ENCODE measurements at places on chromosomes 6 and 20.

DNA sequence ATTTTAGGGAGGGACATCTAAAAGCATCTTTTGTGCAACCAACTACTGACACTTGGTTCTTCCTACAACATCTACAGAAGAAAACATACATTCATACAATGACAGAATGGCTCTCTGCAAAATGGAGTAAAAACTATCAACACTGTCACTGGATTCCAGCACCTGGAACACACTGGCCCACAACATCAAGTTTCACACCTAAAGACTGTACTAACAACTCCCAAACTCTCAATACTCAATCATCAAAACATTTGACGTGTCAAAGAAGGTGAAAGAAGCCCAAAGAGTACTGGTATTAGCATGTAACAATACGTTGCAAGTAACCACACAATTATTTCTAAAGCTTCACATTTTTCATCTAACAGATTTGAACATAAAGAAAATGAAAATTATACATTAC lies 2.1 kb downstream of the CPNE1 start:
- no peak for DNase-seq

DNA sequence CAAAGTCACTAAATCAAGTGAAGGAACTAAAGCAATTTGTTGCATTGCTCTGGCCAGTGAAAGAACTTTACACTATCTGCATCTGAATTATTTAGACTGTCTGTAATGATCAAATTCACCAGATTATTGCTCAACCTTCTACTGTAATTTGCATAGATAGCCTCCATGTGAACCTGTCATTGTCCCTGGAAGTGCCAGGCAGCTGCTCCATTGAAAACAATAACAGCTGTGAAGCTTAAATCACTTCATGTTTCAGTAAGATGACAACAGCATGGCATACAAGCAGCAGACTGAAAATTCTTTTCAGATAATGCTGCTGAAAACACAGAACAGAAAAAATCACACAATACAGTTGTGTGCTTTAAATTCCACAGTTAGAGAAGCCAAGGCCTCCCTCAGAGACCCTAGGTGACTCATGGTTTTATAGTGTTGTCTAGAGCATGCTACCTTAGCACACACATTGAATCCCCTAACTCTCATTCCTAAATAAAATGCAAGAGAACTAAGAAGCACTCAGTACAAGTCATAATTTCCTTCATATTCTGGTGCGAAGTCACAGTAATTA lies 248.9 kb downstream of the TPBG start:
- DNase-seq: no peak

DNA sequence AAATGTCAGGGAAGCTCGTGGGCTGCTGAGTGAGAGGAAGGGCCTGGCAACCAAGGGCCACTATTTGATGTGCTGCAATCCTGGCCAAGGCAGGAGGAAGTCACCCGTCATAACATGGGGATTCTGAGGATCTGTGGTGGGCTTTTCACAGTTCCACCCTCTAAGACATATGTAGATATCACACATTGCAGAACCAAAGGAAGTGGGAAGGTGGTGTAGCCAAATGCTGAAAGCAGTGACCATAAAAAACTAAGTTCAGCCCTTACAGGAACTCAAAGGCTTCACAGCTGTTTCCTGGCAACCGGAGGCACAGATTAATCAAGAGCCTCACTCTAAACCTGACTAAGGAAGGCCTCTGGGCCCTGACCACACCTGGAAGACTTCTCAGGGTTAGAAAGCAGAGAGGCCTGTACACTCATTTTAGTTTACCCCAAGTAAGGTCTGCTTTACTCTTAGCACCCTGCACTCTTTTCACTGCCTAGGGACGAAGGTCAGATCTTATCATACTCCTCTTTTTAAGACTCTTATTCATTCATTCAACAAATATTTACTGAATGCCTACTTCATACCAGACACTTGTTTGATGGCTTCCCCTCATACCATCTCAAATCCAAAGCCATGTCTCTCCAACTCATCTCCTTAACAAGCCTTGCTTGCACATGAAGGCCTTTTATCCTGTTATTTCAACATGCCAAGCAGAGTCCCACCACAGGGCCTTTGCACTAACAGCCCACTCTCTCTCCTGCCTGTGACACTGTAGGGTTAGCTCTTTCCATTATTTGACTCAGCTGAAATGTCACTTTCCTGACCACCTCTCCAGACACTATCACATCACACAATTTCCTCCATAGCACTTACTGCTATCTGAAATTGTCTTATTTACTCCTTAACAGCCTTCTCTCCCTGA lies 2.6 kb downstream of the UBE2V1 start:
- DNase-seq: no peak

- DNase-seq: no peak
Observed at GRCh38 chr20:1630186-1630585, 10.4 kb upstream of the SIRPB1 start.

DNA sequence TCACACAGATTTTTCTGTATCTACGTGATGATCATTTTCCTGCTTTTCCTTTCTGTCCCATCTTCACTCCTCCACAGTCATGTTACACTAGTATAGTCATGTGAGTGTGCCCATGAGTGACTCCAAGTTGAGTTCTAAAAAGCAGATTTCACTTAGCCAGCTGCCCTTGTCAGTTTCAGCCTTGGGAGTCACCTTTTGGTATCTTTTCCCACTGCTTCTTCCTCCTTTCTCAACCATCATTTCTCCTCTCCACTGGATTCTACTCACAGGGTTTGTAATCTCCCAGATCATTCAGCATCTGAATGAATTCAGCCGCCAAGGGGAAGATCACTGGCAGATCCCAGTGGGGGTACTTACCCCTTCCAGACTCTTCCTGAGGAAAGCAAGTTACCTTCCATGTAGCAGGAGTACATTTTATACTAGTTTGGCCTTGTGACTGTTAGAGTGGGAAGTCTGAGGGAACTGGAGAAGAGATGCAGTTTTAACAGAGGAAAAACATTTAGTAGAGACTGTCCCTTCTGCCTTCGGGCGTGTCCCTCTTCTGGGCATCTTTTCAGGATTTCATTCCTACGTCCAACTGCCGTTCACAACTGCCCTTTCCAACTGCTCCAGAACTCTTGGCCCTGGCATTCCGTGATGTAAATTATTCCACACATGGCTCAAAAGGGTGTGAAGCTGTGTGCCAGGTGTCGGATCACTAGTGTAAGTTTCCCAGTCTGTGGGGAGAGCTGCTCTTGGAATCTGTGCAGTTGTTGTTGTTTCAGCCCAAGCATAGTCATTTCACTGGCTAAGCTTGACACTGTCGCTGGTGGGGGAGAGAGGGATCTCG lies 38.9 kb downstream of the BICRAL start:
- DNase-seq: no peak

DNA sequence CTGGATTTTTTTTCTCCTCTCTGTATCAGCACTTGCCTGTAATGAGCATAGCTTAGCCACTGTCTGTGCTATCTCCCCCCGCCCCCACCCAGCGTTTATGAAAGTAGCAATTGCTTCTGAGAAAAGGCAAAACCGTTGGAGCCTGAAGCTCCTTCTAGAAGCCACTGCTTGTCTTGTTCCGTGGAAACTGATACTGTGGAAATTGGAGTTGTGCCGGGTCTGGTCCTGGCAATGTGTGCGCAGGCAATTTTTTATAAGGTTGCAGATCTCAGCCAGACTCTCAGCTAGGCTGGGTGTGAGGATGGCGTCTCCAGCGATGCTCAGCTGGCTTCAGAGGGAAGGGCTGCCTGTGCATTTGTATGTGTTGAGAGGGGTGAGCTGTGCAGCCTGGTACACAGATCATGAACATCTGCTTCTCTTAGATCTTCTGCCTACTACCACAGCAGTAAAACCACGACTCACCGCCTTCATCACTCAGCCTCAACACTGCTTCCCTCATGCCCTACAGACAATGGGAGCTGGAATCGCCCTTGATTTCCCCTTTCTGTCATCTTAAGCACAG lies 72.4 kb upstream of the GTSF1L start:
- DNase-seq: no peak

GRCh38 chr6:111210194-111210728 lies 123.0 kb downstream of the SLC16A10 start:
- DNase-seq: no peak

DNA sequence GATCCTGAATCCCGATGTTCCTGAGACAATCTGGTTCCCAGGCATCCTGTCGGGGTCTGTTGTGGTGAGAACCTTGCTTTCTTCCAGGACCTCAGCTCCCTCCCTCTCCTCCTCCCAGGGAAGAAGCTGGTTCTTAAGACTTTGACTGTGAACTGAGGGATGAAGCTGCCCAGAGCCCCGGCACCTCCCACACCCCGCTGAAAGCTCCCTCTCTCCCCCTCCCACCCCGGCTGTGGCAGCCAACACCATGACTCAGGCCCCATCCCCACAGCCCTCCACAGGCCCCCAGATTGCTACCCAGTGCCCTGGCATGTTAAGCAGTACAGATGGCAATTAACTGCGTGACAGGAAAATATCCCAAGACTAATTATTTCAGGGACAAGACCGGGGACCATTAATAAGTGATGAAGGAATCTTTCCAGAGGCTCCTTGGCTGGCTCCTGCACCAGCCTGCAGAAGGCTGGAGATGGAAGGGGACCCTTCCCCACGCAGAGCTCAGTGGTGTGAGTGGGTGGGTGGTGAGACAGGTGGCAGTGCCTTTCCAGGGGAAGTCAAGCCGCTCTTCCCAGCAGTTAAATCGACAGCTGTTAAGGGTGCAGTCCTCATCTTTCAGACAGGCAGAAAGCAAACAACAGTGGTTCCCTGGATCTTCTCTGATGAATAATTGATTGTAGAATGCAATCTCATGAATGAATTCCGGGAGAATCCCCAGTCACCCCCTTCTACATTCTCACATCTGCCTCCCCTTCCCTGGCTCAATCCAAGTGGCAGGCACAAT lies 237.9 kb downstream of the LRFN2 start:
- peak; percentile 90 for DNase-seq

GRCh38 chr6:159701413-159701999 lies 8.5 kb upstream of the SOD2 start:
- DNase-seq: no peak

Data from islet precursor cell (in vitro differentiated cells).